ENCODE measurements at places on chromosomes 2 and 18.

DNA sequence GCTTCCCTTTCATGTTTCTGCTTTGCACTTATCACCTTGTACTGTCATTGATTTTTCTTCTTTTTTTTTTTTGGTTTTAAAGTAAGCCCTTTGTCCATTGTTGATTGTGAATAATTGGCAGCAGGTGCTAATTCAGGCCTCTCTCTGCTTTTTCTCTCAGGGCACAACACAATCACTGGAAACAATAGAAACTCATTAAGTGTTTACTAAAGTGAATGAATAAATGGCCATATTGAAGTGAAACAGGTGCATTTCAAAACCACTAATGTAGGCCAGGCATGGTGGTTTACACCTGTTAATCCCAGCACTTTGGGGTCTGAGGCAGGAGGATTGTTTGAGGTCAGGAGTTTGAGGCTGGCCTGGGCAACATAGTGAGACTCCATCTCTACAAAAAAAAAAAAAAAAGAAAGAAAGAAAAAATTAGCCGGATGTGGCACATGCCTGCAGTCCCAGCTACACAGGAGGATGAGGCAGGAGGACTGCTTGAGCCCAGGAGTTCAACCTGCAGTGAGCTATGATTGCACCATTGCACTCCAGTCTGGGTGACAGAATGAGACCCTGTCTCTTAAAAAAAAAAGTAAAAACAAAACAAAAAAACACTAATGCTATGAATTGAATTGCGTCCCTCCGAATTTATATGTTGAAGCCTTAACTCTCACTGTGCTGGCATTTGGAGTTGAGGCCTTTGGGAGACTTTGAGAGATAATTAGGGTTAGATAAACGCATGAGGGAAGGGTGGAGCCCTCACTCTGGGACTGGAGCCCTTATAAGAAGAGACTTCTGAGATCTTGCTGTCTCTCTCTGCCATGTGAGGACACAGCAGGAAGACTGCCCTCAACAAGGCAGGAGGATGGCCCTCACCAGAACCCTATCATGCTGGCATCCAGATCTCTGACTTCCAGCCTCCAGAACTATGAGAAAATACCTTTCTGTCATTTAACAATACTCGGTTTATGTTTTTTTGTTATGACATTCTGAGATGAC lies 19.9 kb downstream of the SLC38A11 start:
- DNase-seq: no peak

DNA sequence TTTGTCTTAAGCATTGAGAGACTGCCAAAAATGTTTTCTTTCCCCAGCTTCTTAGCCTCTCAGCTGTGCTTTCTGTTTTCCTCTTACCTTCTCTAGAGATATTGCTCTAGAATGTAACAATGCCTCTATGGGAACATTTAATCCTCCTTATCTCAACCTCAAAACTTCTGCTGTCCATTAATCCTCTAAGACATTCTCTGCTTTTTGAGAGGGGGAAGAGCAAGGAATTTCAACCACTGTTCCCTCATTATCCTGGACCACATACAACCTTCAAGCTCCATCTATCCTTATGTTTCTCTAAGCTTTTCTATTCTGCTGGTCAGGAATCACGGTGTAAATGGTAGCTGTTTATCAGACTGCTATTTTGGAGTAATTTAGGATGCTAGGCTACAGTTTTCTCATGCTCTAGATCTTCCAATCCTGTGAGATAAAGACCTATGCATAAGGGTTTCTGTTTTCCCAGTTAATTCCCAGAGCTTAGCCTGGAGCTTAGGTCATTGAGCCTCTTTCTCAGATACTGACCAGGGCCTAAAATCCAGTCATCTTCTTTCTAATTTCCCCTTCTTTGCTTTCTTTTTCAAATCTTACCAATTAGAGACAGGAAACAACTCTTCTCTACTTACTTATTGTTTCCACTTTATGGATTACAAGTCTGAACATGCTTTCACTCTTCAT lies 282.0 kb downstream of the CALCRL start:
- no peak for DNase-seq

DNA sequence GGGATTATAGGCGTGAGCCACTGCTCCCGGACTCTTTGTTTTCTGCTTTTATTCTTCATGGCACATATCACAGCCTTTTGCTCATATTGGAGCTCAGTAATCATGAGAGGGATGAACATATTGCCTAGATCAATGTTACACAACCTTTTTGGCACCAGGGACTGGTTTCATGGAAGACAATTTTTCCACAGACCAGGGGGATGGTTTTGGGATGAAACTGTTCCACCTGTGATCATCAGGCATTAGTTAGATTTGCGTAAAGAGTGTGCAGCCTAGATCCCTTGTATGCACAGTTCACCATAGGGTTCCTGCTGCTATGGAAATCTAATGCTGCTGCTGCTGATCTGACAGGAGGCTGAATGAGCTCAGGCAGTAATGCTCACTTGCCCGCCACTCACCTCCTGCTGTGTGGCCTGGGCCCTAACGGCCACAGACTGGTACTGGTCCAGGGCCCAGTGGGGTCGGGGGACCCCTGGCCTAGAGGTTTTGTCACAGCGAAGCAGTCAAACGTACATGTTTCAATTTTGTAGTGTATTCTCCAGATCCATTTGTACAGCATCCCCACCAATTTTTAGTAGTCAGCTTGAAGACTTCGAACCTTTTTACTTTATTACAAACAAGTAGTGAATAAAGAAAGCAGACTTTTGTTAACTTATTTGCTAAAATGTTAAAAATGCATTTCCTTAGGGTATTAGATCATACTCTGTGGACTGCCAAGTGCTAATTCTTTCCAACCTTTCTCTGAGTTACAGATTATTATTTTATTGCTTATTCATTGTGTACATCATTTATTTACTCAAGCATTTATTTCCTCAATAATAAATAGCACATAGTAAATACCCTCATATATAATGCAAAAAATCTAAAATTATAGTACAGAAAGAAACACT lies 6.2 kb downstream of the DAW1 start:
- no peak for DNase-seq

DNA sequence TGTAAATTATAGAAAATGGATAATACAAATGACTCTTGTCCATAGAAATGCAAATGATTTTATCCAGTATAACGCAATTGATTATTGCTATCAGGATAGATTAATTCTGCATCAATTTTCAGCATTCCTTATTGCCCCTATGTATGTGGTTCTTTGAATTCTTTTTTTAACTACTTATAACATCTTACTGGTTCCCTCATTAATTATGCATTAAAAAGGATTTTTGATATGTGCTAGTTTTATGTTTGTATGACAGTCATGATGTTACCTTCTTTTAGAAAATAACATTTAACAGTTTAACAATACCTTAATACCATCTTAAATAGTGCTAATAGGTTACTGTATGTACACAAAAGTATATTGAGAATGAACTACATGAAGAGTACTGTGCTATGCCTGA lies 20.0 kb upstream of the LNPK start:
- no peak for DNase-seq

- peak; percentile 75 for DNase-seq
Measured at GRCh38 chr2:9554921-9555296, 721 bp downstream of the ADAM17 start.
